SW 1271 (cell line): ENCODE measurements at places on chromosomes 5 and 9.

DNA sequence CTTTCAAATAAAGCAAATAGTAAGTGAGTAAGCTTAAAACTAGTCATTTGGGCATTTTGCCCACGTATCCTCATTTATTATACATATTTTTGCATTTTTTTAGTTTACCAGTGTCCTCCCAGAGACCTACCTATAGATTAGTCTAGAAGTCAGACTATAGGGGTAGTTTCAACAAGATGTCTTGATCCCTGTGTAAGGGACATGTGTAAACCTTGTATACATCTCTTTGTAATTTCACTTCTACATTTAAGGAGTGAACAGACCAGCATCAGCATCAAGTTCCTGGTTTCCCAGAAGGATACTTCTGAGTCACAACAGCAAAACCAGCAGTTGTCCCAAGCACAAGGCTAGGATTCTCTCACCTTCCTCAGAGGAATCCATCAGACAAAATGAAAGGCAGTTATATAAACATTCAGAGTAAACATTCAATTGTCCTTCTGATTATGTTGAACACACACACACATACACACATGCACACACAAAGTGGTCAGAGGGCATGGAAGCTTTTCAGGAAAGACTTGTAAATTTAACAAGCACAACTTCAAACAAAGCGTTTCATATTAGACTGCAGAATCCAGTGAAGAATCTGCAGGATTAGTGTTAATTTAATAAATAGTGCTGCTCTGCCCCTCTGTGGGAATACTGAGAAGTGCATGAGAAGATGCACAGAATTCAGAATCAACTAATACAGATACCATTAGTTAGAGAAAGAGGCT is 55.4 kb downstream of the HINT1 start:
- no peak for DNase-seq

DNA sequence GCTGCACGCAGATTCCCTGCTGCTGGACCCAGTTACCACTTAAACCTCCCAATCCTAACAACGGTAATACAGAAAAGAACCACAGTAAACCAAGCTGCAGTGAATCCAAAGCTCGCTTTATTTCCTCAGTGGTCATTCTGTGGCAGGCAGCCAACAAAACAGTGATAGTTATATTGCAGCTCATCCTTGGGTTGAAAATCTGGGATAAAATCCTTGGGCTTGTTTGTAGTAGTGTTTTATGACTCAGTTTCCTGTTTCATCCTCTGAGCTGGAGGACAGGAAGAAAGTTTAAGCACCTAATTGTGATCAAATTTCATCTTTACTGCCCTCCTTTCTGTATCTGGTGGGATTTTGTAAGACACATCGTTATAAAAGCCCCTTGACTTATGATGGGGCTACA is 31.4 kb downstream of the HMGCR start:
- no peak for DNase-seq

DNA sequence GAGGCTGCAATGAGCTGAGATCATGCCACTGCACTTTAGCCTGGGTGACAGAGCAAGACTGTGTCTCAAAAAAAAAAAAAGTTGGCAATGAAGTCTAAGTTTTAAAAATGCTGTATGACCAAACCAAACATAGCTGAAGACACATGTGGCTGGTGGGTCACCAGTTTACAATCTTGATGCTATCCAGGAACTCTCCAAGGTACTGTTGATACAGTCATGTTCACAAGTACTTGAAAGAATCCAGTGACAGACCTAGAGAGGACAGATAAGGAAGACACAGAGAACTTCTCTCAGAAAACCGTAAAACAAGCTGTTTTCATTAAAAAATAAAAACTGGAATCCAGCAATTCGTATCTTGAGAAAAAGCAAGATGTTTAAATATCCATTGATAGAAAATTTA is 95.7 kb downstream of the ACTBL2 start:
- DNase-seq: no peak

- no peak for DNase-seq
Measured at GRCh38 chr9:129172816-129173215, 5.2 kb downstream of the IER5L start.

GRCh38 chr9:83270116-83270515 is 207.2 kb upstream of the RASEF start:
- DNase-seq: no peak

DNA sequence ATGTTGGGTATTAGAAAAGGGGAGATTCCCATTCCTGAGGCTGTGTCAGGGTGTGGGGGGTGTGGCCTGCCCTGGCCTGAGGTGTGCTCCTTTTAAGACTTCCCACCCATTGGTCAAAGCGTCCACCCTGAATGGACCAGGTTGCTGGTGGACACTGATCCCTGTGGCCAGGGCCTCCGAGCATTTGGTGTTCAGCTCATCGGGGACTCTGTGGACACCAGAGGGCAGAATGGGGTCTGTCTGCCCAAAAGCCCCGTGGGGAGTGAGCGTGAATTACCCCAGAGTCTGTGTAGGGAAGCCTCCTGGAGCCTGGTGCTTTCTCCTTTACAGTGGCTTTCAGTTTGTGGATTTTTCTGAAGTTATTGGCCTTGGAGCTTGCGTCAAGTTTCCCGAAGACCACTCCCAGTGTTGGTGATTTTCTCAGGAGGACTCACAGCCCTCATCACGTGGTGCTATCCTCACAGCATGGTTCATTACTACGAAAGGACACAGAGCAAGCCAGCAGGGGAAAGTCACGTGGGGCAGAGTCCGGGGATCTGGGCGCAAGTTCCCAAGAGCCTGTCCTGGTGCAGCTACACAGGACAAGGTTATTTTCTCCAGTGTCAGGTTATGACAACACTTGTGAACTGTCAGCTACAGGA is 55.5 kb downstream of the TENT4A start:
- no peak for DNase-seq

DNA sequence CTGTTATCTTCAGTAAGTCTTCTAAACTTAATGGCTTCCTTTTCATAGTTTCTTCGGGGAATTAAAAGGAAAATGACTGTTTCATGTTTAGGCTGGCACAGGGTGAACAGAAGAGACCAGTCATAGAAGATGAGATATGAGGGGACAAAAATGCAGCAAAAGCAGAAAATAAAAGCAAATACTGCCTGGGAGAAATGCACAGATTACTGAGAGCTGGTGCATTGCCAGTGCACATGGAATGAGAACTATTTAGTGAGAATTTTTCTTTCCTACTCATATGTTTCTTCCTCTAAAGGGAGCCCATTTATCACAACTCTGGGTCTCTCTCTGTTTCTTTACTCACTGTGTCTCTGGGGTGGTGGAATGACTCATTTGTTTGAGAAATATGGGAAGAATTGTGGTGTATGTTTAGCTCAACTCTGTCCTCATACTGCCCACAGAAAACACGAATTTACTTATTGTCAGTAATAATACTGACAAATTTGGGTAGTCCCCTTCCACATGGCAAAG is 25.9 kb upstream of the ANKRD55 start:
- DNase-seq: peak; percentile 12

DNA sequence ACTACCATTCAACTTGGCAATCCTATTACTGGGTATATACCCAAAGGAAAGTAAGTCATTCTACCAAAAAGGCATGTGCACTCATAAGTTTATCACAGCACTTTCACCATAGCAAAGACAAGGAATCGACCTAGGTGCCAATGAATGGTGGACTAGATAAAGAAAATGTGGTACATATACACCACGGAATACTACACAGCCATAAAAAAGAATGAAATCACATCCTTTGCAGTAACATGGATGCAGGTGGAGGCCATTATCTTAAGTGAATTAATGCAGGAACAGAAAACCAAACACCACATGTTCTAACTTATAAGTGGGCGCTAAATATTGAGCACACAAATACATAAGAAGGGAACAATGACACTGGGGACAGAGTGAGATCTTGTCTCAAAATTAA is 65.8 kb upstream of the SUB1 start:
- DNase-seq: no peak

DNA sequence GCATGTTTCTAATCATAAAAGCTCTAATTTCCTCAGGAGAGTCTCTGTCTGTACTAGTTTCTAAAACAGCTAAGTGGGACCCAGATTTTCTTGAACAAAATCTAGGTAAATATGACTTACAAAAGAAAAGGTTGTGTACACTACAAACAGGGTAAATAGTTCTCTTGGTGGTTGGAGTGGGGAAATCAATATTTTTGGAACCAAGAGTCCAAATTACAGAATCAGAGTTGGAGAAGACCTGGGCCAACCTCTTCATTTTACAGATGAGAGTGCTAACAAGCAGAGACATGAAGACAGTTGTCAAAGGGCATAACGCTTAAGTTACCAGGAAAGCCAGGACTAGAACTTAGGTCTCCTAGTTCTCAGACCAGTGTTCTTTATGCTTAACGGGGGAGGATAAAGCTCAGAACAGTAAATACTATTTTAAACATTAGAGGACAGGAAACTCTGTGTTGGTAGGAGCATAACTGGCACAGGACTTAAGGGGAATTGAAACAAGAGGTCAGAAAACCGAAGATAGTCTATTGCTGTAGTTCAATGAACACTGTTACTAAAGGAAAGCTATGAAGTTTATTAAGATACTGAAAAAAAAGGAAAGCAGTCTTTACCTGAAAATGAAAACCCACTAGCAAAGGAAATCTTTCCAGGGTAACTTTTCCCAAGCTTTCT is 9.3 kb upstream of the GOLGA1 start:
- DNase-seq: no peak

GRCh38 chr5:177132136-177133095 is 1.2 kb upstream of the NSD1 start:
- no peak for DNase-seq

- no peak for DNase-seq
Measured at GRCh38 chr5:110865400-110866094, 126.7 kb downstream of the SLC25A46 start.

GRCh38 chr5:146112476-146112875 is 7.1 kb upstream of the PLAC8L1 start:
- DNase-seq: no peak

DNA sequence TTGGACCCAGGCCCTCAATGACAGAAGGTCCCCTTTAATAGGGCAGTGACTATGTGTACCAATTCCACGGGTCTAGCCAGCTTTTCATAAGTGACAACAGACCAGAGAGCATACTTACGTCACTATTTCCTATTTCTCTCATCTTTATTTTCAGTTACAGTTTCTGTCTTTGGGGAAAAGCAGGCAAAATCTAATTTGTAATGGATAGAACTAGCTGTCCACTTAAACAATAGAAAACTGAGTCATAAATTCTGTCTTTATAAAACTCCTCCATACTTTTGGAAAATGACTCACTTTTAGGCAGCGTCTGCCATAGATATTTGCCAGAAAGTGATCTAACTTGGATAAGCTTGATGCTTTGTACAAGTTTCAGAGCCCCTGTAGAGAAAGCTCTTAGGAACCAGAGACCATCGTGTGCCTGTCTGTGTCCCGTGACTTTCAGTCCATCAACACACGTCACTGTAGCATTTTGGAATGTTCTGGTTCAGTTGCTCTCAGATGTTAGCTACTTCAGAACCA is 101.9 kb downstream of the F2RL2 start:
- DNase-seq: no peak

DNA sequence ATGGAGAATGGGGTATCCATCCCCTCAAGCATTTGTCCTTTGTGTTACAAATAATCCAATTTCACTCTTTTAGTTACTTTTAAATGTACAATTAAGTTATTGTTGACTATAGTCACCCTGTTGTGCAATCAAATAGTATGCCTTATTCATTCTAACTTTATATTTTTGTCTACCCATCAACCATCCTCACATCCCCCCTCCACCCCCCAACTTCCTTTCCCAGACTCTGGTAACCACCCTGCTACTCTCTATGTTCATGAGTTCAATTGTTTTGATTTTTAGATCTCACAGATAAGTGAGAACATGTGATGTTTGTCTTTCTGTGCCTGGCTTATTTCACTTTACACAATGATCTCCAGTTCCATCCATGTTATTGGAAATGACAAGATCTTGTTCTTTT is 15.4 kb upstream of the RANBP17 start:
- DNase-seq: no peak

DNA sequence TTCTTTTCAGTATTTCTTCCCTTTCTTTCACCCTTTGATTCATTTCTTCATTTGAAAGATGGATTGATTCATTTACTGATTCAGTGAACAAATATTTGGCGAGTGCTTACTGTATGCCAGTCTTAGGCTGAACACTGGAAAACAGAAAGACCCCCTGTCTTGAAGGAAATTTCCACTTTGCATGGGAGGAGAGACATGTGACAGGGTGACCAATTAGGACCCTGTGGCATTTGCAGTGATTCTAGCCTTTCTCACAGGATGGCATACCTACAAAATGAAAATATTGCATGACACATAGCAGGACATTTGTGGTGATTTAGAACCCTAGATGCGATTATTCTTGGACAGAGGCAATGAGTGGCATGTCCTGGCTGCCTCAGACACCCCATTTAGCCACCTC is 407.2 kb upstream of the SGCD start:
- no peak for DNase-seq

DNA sequence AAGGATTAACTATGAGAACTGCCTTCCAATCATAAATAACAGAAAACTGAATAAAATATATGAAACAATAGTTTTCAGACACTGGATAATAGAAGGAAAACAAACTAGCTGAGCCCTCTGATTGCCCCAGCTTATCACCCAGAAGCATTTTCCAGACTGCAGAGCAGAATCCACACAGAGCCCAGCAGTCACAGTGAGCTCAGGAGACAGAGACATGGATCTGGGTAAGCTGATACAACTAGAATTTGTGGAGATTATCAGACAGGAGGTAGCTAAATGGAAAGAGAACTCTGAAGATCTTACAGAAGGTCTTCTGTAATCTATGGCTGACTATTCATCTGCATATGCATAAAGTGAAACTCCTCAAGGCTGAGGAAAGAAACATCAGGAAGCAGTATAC is 128.8 kb downstream of the NR2F1-AS1 start:
- DNase-seq: no peak

- peak; percentile 81 for DNase-seq
Measured at GRCh38 chr9:128551657-128552152, 682 bp upstream of the SPTAN1 start.

GRCh38 chr5:149046196-149046829 is 16.5 kb downstream of the SH3TC2 start:
- no peak for DNase-seq

DNA sequence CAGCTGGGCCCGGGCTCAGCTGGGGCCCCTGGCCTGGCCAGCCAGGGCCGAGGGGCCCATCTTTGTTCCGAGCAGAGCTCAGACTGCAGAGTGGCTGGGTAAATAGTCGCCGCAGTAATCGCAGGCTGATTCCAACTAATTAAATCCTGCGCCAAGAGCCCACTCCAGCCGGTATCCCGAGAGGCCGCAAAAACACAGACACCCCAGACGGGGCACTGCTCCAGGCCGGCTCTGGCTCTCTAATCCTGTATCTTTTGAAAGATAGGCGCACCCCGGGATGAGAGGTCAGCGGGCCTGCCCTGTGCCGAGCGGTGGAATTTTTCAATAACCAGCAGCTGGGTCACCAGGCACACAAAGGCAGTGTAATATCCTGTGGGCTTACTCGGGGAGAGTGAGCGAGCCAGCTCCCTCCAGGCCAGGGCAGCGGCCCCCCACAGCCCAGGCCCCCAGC is 57.7 kb downstream of the LMX1B start:
- no peak for DNase-seq
